ENCODE measurements at places on chromosomes 7 and 10. TPM values are rescaled to one million over a fixed set of nuclear protein-coding genes. Genes with fewer than 3 reads are reported as not detected.

The SLC29A3 gene
- total RNA-seq, result 2.3 TPM

The LRRD1 gene
- total RNA-seq, result 0.17 TPM

The SPDYE3 gene
- not detected for total RNA-seq

The SEMA3C gene
- total RNA-seq, result 203 TPM

The OPN1SW gene
- total RNA-seq, result not detected

The ZYX gene
- total RNA-seq, result 33.5 TPM

The MUC12 gene
- total RNA-seq, result 0.51 TPM

The HOXA1 gene
- total RNA-seq, result 0.50 TPM

The RSPH10B gene
- 0.66 TPM for total RNA-seq

The TCERG1L gene
- total RNA-seq, result not detected

The COL13A1 gene
- total RNA-seq, result 6.4 TPM

The GFRA1 gene
- 6.3 TPM for total RNA-seq

The OR2A7 gene
- 0.50 TPM for total RNA-seq

The DOCK1 gene
- 91.0 TPM for total RNA-seq

The PKD1L1 gene
- total RNA-seq, result under 0.01 TPM

The PGAM2 gene
- 0.26 TPM for total RNA-seq

The ATOH7 gene
- total RNA-seq, result not detected

The FGL2 gene
- total RNA-seq, result 97.6 TPM

The TMEM130 gene
- total RNA-seq, result 0.26 TPM

The OR2A1 gene
- under 0.01 TPM for total RNA-seq

The DNMBP gene
- total RNA-seq, result 12.9 TPM

The SOSTDC1 gene
- total RNA-seq, result not detected

The PRSS2 gene
- not detected for total RNA-seq

The ANKRD22 gene
- total RNA-seq, result 0.17 TPM

The ZFAND4 gene
- total RNA-seq, result 9.6 TPM

The CBX3 gene
- 105 TPM for total RNA-seq

The EGFR gene
- total RNA-seq, result 36.0 TPM

The PDZD7 gene
- 1.3 TPM for total RNA-seq

The RELN gene
- total RNA-seq, result 0.33 TPM

The FBXO24 gene
- 0.33 TPM for total RNA-seq

The PTN gene
- 13.9 TPM for total RNA-seq

The PLEKHS1 gene
- not detected for total RNA-seq

The LRCH4 gene
- total RNA-seq, result 5.6 TPM

The LRRC17 gene
- total RNA-seq, result 12.6 TPM

The GRID1 gene
- 0.33 TPM for total RNA-seq

The CLRN3 gene
- total RNA-seq, result not detected

The ANXA8L1 gene
- not detected for total RNA-seq

The FAM13C gene
- 3.9 TPM for total RNA-seq

The GNGT1 gene
- not detected for total RNA-seq

The CNNM1 gene
- total RNA-seq, result 0.66 TPM

The MYO1G gene
- under 0.01 TPM for total RNA-seq
